Aorta (tissue), 5 donors: ENCODE measurements at places on chromosomes 4 and X.

GRCh38 chrX:8672176-8672575, 59.8 kb downstream of the ANOS1 start:
- no peak for DNase-seq

DNA sequence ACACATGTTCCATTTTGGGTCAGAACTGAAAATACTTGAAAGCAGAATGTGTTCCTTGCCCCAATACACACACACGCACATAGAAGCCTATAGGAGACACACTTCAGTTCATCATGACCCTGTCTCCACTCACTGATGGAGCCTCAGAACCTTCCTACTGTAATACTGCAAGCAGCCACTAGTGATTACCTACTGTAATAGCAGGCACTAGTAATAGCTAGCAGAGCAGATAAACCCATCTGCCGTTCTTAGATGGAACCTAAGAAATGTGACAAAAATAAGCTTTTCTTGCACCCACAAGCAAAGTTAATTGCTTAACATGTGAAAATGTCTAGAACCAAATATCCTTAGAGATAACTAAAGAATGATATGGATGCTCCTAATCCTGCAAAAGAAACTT, 13.6 kb downstream of the AMTN start:
- no peak for DNase-seq

- DNase-seq: no peak
Observed at GRCh38 chr4:55907469-55907868, 41.3 kb upstream of the CEP135 start.

DNA sequence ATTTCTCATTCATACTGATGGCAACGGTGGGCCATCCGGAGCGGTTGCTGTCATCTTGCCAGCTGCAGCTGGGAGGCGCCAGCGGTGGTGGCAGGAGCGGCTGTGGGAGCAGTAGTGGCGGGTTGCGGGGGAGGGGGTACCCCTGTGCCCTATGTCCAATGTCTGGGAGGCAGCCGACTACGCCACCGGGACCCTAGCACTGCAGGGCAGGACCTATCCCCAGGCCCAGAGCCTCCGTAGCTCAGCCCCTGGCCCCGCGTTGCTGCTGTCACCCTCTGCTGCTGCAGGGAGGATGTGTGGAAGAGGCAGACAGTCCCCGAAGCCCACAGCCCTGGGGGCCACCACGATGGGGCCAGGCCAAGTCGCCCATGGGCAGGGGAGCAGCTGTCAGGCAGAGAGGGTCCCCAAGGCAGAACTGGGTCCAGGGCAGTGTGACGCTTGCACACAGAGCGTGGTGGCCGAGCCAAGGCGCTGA, 10.0 kb upstream of the SPP1 start:
- DNase-seq: no peak

GRCh38 chr4:4216648-4217047, 10.1 kb downstream of the OTOP1 start:
- DNase-seq: no peak

- DNase-seq: no peak
Observed at GRCh38 chr4:1862055-1862911, 6.3 kb upstream of the LETM1 start.

GRCh38 chr4:188975271-188975670, 836.0 kb downstream of the TRIML1 start:
- no peak for DNase-seq
